ENCODE measurements at places on chromosomes 4 and X. TPM values are rescaled to one million over a fixed set of nuclear protein-coding genes. Genes with fewer than 3 reads are reported as not detected.

EPHA5 gene
- polyA plus RNA-seq = 0.50 TPM

FGFBP2 gene
- 0.31 TPM for polyA plus RNA-seq

- peak; percentile 41 for DNase-seq
Measured at GRCh38 chr4:105895583-105896460, 551 bp downstream of the NPNT start.

ATP2B3 gene
- polyA plus RNA-seq = 0.35 TPM

DNA sequence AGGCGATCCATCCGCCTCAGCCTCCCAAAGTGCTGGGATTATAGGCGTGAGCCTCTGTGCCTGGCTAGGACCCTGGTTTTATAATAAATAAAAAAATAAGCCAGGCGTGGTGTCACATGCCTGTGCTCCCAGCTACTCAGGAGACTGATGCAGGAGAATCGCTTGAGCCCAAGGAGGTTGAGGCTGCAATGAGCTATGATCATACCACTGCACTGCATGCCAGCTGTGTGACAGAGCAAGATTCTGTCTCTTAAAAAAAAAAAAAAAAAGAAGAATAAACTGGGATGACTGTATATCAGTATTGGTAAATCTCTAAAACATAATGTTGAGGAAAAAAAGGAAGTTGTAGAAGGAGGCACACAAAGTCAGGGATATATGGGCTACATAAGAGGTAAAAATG, 45.7 kb upstream of the SLC34A2 start:
- DNase-seq = no peak

DNA sequence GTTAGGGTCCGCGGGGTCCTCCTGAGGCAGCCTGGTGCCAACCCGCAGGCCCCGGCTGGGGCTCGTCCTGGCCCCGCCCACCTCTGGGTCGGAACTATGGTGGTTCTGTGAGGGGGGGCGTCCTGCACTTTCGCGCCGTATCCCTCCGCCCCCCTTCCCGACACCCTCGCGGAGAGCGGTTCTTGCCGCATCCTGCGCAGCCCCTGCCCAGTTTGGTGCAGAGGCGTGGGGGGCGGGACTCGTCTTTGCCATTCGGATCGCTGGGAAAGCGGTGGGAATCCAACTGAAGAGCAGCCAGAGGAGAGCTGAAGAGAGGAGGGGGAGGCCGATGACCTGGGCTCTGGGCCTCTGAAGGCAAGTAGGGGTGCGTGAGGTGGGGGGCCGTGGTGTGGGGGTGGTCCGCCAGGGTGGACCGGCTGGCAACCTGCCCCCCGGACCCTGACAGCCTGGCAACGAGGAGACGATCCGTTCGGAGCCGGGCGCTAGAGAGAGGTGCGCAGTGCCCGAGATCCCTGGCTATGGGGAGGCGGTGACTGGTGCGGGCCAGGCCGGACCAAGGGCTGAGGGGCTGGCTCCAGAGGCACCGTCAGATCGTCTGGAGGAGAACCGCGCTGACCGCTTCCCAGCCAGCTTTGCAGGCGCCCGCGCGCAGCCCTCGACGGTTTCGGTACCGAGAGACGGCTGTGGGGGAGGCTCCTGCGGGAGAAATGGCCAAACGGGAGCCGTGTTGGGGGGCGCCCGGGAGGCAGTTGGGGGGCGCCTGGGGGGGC, at the start of gene GPRASP1:
Gene GPRASP1, plus strand, starts transcription at position 242 of the 770 bp plus-strand sequence. CDS start 2,431 bp downstream, outside the sequence.
- DNase-seq = peak; percentile 38

DNA sequence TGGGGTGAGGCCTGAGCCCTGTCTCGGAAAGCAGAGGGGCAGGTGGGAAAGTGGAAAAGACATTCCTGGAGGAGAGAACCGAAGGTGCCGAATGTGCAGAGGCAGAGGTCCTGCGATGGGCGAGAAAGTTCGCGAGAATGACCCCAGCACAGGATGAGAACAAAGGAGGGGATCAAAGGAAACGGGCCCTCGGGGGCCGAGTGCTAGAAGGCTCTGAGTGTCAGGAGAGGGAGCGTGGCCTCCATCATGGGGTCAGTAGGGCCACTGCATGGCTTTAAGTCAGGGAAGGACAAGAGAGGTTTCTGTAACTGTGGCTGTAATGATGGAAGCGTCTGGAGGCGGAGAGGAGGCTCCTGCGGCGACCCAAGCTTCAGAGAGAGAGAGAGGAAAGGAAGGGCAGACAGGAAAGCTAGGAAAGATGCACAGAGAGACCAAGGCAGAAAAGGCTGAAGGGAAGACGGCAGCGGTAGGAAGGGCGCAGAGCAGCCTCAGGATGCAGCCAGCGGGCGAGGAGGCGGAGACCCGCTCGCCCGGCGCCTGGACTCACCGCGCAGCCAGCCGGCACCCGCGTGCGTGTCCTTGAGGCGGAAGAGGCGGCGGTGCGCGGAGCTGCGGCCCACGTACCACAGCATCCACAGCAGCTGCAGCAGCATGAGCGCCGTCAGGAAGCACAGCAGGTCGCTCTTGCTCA, 669 bp downstream of the OTOP1 start:
- DNase-seq = no peak

DNA sequence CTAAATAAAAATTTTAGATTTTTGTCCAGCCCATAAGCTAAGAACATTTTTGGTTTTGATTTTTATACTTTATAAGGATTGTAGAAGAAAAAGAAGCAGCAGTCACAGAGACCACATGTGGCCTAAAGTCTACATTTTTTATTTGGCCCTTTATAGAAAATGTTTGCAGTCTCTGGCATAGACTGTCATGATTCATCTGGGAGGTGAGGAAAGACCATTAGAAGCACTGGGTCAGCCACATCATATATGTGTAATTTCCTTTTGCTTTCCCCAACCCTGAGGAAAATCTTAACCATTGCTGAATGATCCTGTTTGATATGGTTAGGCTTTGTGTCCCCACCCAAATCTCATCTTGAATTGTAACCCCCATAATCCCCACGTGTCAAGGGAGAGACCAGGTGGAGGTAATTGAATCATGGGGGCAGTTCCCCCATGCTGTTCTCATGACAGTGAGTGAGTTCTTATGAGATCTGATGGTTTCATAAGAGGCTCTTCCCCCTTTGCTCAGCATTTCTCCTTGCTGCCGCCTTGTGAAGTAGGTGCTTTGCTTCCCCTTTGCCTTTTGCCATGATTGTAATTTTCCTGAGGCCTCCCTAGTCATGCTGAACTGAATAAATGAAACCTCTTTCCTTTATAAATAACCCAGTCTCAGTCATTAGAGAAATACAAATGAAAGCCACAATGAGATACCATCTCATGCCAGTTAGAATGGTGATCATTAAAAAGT, 12.1 kb upstream of the COPS4 start:
- DNase-seq = no peak

HSFX3 gene
- polyA plus RNA-seq = not detected

- no peak for DNase-seq
Measured at GRCh38 chr4:14028862-14029261, 401.3 kb upstream of the BOD1L1 start.

DKK2 gene
- polyA plus RNA-seq = 1.9 TPM

GRCh38 chr4:70676554-70677090, 10.3 kb upstream of the JCHAIN start:
- DNase-seq = no peak

DCHS2 gene
- 4.8 TPM for polyA plus RNA-seq

SOWAHB gene
- polyA plus RNA-seq = 5.4 TPM

SMIM9 gene
- not detected for polyA plus RNA-seq

DNA sequence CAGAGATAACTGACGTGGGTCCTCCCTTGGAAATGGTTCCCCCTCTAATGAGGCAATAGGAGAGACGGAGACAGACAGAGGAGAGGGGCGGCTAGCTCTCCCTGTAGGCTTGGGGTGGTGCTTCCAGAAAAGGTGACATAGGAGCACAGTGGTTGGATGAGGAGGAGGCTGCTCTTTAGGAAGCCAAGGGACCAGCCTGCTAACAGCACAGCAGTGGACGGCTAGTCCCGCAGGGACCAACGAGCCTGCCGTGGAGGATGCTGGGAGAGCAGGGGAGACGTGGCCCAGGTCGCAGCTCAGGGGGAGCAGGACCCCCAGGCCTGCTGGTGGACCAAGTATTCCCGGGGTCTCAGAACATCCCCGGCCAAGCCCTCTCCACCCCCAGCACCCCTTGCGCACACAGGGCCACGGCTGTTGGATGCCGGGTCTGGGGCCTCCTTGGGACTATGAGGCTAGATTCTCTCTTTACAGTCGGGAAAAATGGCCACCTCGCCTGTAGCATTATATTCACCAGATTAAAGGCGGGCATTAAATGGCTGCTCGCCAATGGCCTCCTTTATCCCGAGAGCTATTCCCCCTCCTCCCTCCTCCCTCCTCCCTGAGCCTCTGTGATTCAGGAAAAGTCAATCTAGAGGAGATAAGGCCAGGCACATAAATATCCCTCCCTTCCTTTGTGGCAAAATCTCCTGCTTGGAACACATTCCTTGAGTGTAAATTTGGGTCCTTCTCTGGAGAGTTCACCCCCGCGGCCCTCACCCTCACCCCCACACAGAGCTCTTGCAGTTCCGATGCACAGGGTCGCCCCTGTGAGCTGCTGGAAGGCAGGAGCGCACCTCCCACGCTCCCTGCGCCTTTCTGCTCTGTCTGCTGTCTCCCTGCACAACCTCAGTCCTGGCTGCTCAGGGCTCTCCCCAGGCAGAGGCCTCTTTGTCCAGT, 30.5 kb upstream of the NSG1 start:
- DNase-seq = peak; percentile 4

SSX1 gene
- polyA plus RNA-seq = not detected

BBS12 gene
- polyA plus RNA-seq = 15.4 TPM

GRCh38 chrX:120377179-120377578, 15.3 kb downstream of the ATP1B4 start:
- no peak for DNase-seq

GRCh38 chr4:18518098-18518497, 496.5 kb upstream of the LCORL start:
- no peak for DNase-seq

- no peak for DNase-seq
Measured at GRCh38 chrX:22325096-22325495, 52.4 kb downstream of the CBLL2 start.

GRCh38 chrX:140949233-140949632, 53.2 kb upstream of the SPANXB1 start:
- no peak for DNase-seq

DNA sequence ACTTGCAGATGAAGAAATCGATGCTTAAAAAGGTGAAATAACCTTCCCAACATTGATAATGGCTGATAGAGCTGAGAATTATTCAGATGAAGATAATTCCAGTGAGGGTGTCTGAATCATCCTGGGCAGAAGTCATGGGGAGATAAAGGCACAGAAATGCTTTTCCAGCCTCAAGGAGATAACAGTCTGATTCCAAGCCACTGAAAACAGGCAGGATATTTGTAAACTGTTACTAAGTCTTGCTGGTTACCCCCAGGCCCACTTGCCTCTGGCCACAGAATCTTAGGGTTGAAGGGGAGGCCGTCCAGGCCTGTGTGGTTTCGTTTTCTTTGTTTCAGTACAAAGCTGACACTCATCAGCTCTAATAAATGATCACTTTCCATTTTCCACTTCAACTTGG, 158.5 kb downstream of the SH3KBP1 start:
- DNase-seq = no peak

TMPRSS11F gene
- polyA plus RNA-seq = not detected

DNA sequence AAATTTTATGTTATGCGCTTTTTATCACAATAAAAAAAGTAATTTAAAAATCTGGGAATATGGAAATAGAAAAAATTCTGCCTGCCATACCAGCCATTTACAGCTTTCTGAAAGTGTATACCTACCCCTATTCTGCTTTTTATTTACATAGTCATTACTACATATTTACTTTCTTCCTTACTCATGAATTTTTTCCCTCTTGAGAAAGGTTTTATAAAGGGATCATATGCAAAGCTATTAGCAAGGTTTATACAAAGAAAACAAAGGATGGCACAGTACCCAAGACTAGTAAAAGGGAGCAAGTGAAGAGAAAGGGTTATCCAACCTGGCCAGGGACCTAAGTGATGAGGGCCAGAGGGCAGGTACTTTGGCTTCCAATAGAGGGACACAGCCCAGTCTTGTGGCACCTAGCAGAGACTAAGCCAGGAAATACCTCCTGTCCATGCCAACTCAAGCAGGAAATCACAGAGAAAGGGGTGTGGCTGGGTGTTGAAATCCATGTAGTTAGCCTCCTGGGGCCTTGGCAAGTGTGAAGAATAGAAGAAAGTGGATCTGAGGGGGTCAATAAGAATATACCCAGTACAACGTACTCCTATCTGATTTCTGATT, 207.3 kb upstream of the VEGFC start:
- no peak for DNase-seq

DNA sequence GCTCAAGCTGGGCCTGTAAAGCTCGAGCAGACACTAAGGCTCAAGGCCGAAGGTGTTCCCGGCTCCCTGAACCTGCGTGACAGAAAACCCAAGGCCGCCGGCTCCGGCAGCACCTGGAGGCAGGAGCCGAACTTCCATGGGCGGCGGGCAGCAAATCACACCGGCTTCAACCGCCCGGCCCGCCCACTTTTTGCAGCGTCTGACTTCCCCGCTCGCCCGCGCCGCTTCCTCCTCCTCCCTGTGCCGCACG, 940 bp upstream of the NSD2 start:
- peak; percentile 63 for DNase-seq

PTCHD1 gene
- 0.89 TPM for polyA plus RNA-seq

- DNase-seq = no peak
Measured at GRCh38 chrX:1475881-1476280, 23.2 kb upstream of the ASMTL start.

- DNase-seq = no peak
Measured at GRCh38 chrX:80808881-80809411, 731 bp downstream of the BRWD3 start.

GPR50 gene
- 0.10 TPM for polyA plus RNA-seq

ADGRL3 gene
- 25.8 TPM for polyA plus RNA-seq

SLC26A1 gene
- polyA plus RNA-seq = 15.6 TPM

PAGE5 gene
- polyA plus RNA-seq = not detected

DNA sequence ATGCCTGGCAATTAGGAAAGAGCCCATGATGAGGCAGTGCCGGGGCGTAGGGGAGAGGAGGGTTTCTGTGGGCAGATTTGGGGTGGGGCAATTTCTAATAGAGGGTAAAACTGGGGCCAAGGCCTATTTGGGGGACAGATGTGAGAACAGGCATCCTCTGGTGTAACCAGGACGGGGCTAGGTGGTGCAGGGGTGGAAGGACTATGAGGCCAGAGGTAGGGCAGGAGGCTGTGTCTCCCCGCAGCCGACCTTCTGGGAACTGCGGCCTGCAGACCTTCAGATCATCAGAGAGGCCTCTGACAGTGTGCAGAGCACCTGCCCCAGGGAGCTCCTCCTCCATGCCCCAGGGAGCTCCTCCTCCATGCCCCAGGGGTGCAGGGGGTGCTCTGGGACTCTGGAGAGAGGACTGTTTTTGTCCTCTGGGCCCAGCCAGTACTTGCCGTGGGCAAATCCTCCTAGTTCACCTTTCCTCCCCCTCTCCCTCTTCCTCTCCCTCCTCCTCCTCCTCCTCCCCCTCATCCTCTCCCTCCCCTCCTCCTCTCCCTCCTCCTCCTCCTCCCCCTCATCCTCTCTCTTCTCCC, 101.9 kb downstream of the SORCS2 start:
- no peak for DNase-seq

DNA sequence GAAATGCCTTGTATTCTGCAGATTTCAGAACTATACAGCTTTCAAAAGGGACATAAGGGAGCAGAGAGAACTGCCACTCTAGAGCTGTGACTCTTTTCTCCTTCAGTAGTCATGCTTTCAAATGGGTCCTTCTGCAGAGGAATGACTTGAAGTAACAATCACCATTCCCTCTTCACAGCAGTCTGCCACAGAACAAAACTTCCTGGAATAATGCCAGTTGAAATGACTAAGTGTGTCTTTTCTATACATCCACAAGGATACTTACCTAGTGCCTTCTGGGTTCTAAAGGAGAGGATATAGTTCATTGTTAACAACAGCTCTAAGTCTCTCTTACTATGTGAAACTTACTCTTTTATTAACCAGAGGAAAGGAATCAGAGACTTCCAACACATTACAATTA, 515.4 kb upstream of the ATOH1 start:
- DNase-seq = no peak
